ENCODE measurements at places on chromosomes 4 and X.

- no peak for DNase-seq
These were observed 1366.3 kb downstream of the STIM2 start for GRCh38 chr4:28226962-28227361.

GRCh38 chr4:61514991-61515390 is 314.9 kb downstream of the ADGRL3 start:
- no peak for DNase-seq

DNA sequence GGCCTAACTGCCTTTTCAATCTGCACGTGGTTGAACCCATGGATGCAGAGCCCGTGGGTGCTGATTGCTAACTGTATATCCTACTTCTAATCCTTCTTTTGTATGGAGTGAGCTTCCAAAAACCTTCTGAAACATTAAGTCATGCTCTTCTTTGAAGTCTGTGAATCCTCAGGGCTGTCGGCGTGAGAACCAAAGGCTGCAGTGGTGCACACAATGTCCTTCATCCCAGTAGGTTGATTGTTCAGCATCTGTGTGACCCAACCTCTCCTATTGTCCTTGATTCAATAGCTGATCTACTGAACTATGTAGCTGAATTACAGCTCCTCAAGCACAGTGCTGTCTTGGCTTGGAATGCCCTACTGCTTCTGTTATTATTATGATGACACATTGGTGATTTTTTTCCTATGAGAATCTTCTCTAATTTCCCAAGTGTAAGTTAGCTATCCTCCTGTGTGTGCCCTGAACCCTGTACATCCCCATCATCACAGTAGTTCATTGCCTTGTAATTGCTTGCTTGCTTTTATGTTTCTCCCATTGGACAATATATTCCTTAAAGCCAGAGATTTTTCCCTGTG is 294.6 kb downstream of the TRIML1 start:
- DNase-seq: no peak

GRCh38 chr4:143186649-143187048 is 1.9 kb downstream of the USP38 start:
- no peak for DNase-seq

DNA sequence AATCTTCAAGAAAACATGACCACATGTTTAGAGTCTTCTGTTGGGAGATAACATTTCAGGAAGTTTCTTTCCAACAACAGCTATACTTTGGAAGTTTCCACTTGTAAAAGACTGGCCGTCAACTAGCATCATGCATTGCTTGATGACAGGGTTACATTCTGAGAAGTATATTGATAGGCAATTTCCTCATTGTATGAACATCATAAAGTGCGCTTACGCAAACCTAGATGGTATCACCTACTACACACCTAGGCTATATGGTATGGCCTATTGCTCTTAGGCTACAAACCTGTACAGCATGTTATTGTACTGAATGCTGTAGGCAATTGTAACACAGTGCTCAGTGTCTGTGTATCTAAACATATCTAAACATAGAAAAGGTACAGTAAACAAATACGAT is 25.4 kb upstream of the CD40LG start:
- no peak for DNase-seq

GRCh38 chrX:19281256-19281655 is 62.5 kb upstream of the PDHA1 start:
- DNase-seq: no peak
